ENCODE measurements at places on chromosomes 13 and 19.

- no peak overlapping the region for H3K27ac ChIP-seq
- H3K27me3 ChIP-seq: no peaks in the 10 kb centered on the region
- H3K36me3 ChIP-seq: no peaks in the 10 kb centered on the region
These were observed 402 bp downstream of the KIR2DL3 start for GRCh38 chr19:54738715-54739114.

DNA sequence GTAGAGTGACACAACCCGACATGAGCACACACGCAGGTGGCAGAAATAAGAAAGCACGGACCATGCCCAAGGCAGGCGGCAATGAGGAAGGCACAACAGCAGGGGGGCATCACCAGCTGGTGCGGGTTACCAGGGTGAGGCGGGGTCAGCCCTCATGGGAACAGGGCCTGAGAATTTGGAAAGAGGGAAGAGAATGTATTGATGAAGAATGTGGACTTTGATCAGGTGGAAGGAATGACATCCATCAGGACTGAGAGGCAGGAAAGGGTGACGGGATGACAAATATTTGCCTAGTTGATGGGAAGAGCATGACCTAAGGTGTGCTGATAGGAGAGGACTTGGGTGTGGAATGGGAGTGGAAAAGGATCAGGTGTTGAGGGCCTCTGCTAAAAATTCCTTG is 177.5 kb downstream of the ABCC4 start:
- no peaks in the 10 kb centered on the region for H3K36me3 ChIP-seq
- H3K27ac ChIP-seq: no peak overlapping the region
- no peaks in the 10 kb centered on the region for H3K27me3 ChIP-seq
- no peak for DNase-seq

GRCh38 chr19:10815007-10815536 is 20.9 kb downstream of the TMED1 start:
- DNase-seq: no peak
- no peaks in the 10 kb centered on the region for H3K4me1 ChIP-seq
- H3K4me3 ChIP-seq: no peak overlapping the region
- no peaks in the 10 kb centered on the region for H3K27me3 ChIP-seq
- H3K36me3 ChIP-seq: peaks cover 14% of the 10 kb centered on the region
- H3K27ac ChIP-seq: no peak overlapping the region

GRCh38 chr19:8826371-8826770 is 5.7 kb downstream of the ZNF558 start:
- H3K4me1 ChIP-seq: no peaks in the 10 kb centered on the region
- H3K27ac ChIP-seq: no peak overlapping the region
- no peak for DNase-seq

GRCh38 chr19:48511800-48512503 is at the start of gene LMTK3:
Gene LMTK3, minus strand, starts transcription at chr19:48511835. Its CDS starts 259 bp downstream, at chr19:48511576.
- no peak for DNase-seq
- H3K27ac ChIP-seq: no peak within 1 kb of the TSS
- no peaks in the 10 kb centered on the region for H3K36me3 ChIP-seq
- H3K27me3 ChIP-seq: no peaks in the 10 kb centered on the region

DNA sequence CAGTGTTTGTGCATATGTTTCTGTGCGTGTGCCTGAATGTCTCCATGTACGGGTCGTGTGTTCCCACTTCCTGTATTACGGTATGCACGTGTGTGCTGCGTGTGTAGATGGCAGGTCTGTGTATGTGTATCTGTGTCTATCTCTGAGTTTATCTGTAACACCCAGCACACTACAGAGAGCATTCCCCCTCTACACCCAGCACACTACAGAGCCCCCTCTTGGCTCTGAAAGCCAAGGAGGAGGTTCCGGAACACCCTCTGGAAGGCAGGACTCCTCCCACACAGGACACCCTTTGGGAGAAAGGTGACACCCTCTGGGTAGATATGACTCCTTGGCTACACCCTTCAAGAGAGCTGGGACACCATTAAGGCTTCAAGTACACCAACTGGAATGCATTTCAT is 2.1 kb upstream of the ERFL start:
- no peak for DNase-seq
- no peak overlapping the region for H3K27ac ChIP-seq
- no peak overlapping the region for H3K4me3 ChIP-seq
- H3K36me3 ChIP-seq: no peaks in the 10 kb centered on the region

- no peak within 1 kb of the TSS for H3K27ac ChIP-seq
- H3K36me3 ChIP-seq: no peaks in the 10 kb centered on the region
- no peaks in the 10 kb centered on the region for H3K27me3 ChIP-seq
- H3K4me3 ChIP-seq: no peak within 1 kb of the TSS
These were observed at the start of gene CYP4F12 for GRCh38 chr19:15672580-15673175. Gene CYP4F12, plus strand, starts transcription at chr19:15673087. Its CDS starts 443 bp downstream, at chr19:15673530.

DNA sequence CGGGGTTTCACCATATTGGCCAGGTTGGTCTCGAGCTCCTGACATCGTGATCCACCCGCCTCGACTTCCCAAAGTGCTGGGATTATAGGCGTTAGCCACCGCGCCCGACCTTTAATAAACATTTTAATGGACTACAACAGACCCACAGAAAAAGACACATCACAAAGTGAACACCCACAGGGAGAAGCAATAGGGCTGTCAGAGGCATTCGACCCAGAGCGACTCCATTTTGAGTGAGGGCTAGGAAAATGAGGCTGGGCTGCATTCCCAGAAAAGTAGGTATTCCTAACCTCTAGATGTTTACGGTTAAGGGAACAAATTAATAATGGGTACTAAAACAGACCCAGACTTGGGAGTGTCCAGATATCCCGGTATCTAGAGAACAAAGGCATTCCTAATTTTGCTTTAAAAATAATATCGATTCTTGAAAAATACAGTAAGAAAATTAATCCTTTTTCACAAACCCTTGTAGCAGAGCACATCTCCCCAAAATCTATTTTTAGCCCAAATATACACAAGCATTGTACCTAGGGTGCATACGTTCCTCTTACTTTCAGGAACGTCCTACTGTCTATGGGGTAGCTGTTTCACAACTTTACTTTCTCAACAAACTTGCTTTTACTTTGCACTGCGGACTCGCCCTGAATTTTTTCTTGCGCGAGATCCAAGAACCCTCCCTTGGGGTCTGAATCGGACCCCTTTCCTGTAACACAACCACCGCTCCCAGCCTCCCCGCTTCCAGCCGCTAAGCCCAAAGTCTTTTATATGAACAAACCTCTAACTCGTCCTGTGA is 811 bp upstream of the ZNF8 start:
- no peaks in the 10 kb centered on the region for H3K36me3 ChIP-seq
- H3K4me3 ChIP-seq: peak overlapping the region; percentile 97
- H3K27ac ChIP-seq: peak overlapping the region; percentile 54
- no peaks in the 10 kb centered on the region for H3K27me3 ChIP-seq

DNA sequence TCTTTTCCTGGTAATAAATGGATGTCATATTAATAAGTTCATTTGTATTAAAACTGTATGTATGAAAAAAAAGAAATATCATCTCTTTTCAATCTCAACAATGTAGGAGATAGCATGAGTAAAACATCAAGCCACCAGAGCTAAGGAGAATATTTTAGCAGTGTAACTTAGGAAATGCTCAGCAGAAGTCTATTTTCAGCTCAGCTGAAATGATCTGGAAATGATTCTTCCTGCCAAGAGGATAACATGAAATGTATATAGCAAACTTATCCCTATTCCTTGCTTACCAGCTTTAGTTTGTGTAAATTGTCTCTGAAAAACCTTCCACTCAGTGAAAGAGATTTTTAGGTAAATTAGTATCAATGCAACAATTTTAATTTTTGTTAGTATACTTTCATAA is 1194.4 kb downstream of the SLITRK1 start:
- H3K4me1 ChIP-seq: no peaks in the 10 kb centered on the region
- no peaks in the 10 kb centered on the region for H3K27me3 ChIP-seq
- H3K36me3 ChIP-seq: no peaks in the 10 kb centered on the region
- no peak overlapping the region for H3K27ac ChIP-seq
- DNase-seq: no peak
- H3K4me3 ChIP-seq: peak overlapping the region; percentile 39

All from pancreas (tissue), 10 donors.